ENCODE measurements at places on chromosomes 16 and 17. TPM values are rescaled to one million over a fixed set of nuclear protein-coding genes. Genes with fewer than 3 reads are reported as not detected.

GRCh38 chr17:19445105-19445504 is 34.1 kb downstream of the RNF112 start:
- H3K27ac ChIP-seq: no peak overlapping the region
- H3K4me3 ChIP-seq: no peak overlapping the region
- DNase-seq: no peak

DNA sequence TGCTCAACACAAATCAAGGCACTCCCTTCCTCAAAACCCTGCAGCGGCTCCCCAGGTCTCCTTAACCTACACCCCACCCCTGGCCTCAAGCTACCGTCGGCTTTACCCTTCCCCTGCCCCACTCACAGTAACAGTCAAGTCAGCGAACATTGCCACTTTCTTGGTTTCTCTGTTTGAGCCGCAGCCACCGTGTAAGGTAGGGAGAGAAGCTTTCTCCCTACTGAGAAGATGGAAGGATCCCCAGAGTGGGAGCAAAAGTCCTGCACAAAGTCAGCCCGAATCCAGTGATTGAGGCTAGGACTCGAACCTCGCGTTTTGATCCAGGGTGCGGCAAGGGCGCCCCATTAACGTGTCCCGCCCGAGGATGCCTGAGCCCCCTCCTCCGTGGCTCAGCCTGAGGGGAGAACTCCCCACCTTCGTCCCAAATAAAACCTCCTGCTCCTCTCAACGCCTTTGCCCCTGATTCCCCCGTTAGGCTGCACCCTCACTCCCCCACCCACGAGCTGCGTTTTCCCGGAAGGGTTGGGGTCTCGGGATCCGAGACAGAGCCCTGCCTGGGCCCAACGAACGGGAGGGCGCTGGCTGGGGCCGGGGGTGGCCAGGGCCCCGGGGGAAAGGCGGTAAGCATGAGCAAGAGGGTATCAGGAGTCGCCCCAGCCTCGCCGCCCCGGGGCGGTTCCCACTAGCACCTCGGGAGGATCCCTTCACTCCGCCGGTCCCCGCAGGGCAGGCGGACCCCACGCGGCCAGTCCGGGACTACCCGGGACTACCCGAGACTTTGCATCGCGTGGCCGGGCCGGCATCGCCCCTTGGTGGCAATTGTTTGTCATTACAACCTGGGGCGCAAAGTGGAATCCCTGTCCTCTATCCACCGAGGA is 9.9 kb upstream of the NAGS start:
- no peaks in the 10 kb centered on the region for H3K36me3 ChIP-seq
- no peak overlapping the region for H3K27ac ChIP-seq
- peak; percentile 71 for DNase-seq
- H3K4me3 ChIP-seq: no peak overlapping the region

DNA sequence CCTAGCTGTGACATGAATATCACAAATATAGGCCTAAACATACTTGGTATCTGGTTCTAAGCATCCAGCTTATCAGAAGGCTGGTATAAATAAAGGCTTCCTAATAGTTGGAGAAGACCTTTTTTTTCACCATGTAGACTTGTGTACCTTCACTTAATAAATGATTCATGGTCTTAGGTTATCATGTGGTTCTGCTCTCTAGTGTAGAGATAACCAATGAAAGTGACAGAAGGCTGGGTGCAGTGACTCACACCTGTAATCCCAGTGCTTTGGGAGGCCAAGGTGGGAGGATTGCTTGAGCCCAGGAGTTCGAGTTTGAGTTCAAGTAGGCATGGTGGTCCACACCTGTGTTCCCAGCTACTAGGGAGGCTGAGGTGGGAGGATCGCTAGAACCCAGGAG is 3.1 kb downstream of the DDX19A start:
- H3K4me3 ChIP-seq: no peak overlapping the region
- peaks cover 10% of the 10 kb centered on the region for H3K4me1 ChIP-seq
- no peaks in the 10 kb centered on the region for H3K27me3 ChIP-seq
- H3K27ac ChIP-seq: no peak overlapping the region
- H3K36me3 ChIP-seq: peaks cover 7% of the 10 kb centered on the region

The FLYWCH2 gene
- 26.3 TPM for total RNA-seq

The TMEM88 gene
- 11.3 TPM for total RNA-seq

DNA sequence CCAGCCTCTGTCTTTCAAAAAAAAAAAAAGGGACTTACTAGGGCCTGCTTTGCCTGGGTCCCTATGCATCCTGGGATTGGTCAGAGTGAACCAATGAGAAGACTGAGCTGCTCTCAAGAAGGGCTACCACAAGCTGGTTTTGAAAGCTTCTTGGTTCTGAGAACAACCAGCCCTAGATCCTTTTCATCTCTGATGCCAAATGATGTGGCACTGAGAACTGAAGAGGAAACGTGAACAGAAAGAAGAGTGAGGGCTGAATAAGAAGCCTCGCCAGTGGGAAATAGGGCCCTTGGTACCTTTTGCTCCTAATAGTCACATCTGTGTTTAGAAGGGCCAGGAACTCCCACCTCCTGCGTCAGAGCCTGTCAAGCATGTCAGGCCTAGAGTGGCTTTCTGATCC is 10.7 kb downstream of the TACO1 start:
- no peak overlapping the region for H3K27ac ChIP-seq
- no peaks in the 10 kb centered on the region for H3K4me1 ChIP-seq
- H3K36me3 ChIP-seq: peaks cover 1% of the 10 kb centered on the region
- H3K4me3 ChIP-seq: no peak overlapping the region

The NPIPA3 gene
- total RNA-seq: 1.3 TPM

The COG4 gene
- 75.9 TPM for total RNA-seq

GRCh38 chr17:4739122-4740024 is at the start of the genes CXCL16 and ZMYND15:
TSS of gene CXCL16 (minus strand) at chr17:4739928. CDS start at chr17:4739339, 589 bp downstream.
TSS of gene ZMYND15 (plus strand) at chr17:4739833. CDS start at chr17:4740549, 716 bp downstream.
- no peaks in the 10 kb centered on the region for H3K36me3 ChIP-seq
- peak within 1 kb of the TSS; percentile 70 for H3K4me3 ChIP-seq
- peaks cover 6% of the 10 kb centered on the region for H3K4me1 ChIP-seq
- peaks cover 80% of the 10 kb centered on the region for H3K27me3 ChIP-seq
- peak; percentile 51 for DNase-seq

- H3K4me1 ChIP-seq: peaks cover 36% of the 10 kb centered on the region
- DNase-seq: no peak
- H3K4me3 ChIP-seq: peak overlapping the region; percentile 80
These were observed 1.8 kb downstream of the ZNRF1 start for GRCh38 chr16:75000481-75001081.

- H3K36me3 ChIP-seq: peaks cover 23% of the 10 kb centered on the region
- H3K27ac ChIP-seq: no peak overlapping the region
- H3K4me3 ChIP-seq: no peak overlapping the region
- no peak for DNase-seq
- no peaks in the 10 kb centered on the region for H3K27me3 ChIP-seq
These were observed 15.7 kb upstream of the MRC2 start for GRCh38 chr17:62611728-62612127.

The OR2C1 gene
- total RNA-seq: 0.19 TPM

DNA sequence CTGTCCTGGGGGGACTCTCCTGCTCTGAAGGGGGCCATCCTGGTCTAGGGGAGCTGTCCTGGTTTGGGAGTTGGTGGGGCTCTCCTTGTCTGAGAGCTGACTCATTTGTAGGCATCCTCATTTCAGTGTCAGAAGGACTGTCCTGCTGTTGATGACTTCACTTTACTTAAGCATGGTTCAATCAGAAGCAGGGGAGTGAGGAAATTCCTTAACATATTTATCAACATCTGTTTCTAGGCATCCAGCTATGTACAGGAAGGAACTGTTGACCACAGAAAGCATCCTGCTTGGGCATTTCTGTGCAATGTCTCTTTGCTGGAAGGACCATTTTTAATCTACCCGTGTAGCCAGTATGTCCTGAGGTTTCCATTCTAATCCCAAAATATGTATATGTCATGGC is 502.7 kb upstream of the HSBP1 start:
- no peak for DNase-seq
- H3K4me1 ChIP-seq: peaks cover 1% of the 10 kb centered on the region
- H3K27ac ChIP-seq: no peak overlapping the region
- H3K4me3 ChIP-seq: no peak overlapping the region

DNA sequence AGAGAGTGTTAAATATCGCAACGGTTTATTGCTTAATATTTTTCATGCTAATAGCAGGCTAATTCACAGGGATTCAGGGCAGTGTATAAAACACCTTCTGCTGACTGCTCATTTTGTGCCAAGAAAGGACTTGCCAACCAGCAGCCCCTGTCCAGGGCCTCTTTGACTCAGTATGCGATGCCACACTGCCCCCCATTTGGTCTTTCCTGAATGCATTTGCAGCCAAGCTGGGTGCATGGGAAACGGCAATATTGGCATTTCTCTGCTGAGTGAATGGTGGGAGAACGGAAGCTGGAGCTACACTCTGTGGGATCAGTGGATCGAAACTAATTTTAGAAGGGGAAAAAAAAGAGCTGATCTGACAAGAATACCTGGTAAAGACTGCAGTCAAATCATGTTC is 152.9 kb upstream of the C16orf82 start:
- no peaks in the 10 kb centered on the region for H3K36me3 ChIP-seq
- H3K27ac ChIP-seq: no peak overlapping the region
- no peaks in the 10 kb centered on the region for H3K4me1 ChIP-seq
- no peak for DNase-seq
- peaks cover 7% of the 10 kb centered on the region for H3K27me3 ChIP-seq
- no peak overlapping the region for H3K4me3 ChIP-seq

The CAMKK1 gene
- total RNA-seq: 3.3 TPM

- no peaks in the 10 kb centered on the region for H3K27me3 ChIP-seq
- no peak overlapping the region for H3K27ac ChIP-seq
- no peaks in the 10 kb centered on the region for H3K36me3 ChIP-seq
- no peaks in the 10 kb centered on the region for H3K4me1 ChIP-seq
These were observed 93.4 kb upstream of the TNRC6A start for GRCh38 chr16:24635900-24636610.

- H3K27ac ChIP-seq: no peak overlapping the region
- no peak overlapping the region for H3K4me3 ChIP-seq
- no peaks in the 10 kb centered on the region for H3K36me3 ChIP-seq
- H3K4me1 ChIP-seq: peaks cover 3% of the 10 kb centered on the region
These were observed 19.7 kb upstream of the SLC47A1 start for GRCh38 chr17:19513897-19514488.

DNA sequence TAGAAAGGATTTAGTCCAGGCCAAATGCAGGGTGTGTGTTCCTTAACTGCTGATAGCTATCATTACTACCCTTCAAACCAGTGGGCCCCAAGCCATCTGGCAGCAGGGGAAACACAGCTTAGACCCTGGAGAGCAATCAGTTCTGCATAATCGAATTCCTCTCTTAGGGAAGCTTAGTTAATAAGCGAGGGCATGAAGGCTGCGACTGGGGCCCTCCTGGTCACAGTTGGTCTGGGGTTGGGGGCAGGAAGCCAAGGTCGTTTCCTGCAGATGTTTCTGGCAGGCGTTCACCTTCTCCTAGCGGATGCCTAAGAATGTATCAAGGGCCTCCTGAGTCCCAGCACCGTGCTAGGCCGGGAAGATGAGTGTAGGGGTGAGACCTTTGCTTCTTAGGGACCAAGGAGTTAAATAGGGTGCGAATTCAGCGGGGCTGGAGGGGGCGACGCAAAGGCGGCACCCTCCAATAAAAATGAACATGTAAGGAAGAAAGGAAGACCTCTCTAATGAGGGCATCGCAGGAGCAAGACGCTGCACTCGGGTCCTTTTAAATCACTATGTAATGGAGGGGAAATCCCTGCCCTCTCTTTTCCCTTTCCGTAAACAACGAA is 16.5 kb upstream of the EEF2K start:
- H3K4me1 ChIP-seq: peaks cover 11% of the 10 kb centered on the region
- peak overlapping the region; percentile 76 for H3K27ac ChIP-seq

- peaks cover 6% of the 10 kb centered on the region for H3K4me1 ChIP-seq
- H3K27ac ChIP-seq: no peak overlapping the region
- DNase-seq: no peak
- no peaks in the 10 kb centered on the region for H3K27me3 ChIP-seq
- no peak overlapping the region for H3K4me3 ChIP-seq
- no peaks in the 10 kb centered on the region for H3K36me3 ChIP-seq
These were observed 98.6 kb upstream of the AXIN2 start for GRCh38 chr17:65660078-65660477.

GRCh38 chr16:16956376-16956775 is 514.4 kb downstream of the XYLT1 start:
- H3K27me3 ChIP-seq: no peaks in the 10 kb centered on the region
- no peak overlapping the region for H3K27ac ChIP-seq
- DNase-seq: no peak
- H3K36me3 ChIP-seq: no peaks in the 10 kb centered on the region

GRCh38 chr17:35614810-35615209 is 27.7 kb downstream of the AP2B1 start:
- no peak for DNase-seq
- H3K27me3 ChIP-seq: no peaks in the 10 kb centered on the region
- H3K36me3 ChIP-seq: peaks cover under 1% of the 10 kb centered on the region
- H3K4me1 ChIP-seq: no peaks in the 10 kb centered on the region
- no peak overlapping the region for H3K27ac ChIP-seq
- H3K4me3 ChIP-seq: no peak overlapping the region

GRCh38 chr17:57902117-57902799 is 52.4 kb upstream of the MRPS23 start:
- no peaks in the 10 kb centered on the region for H3K27me3 ChIP-seq
- no peaks in the 10 kb centered on the region for H3K36me3 ChIP-seq
- no peak for DNase-seq
- peak overlapping the region; percentile 93 for H3K27ac ChIP-seq
- no peak overlapping the region for H3K4me3 ChIP-seq

DNA sequence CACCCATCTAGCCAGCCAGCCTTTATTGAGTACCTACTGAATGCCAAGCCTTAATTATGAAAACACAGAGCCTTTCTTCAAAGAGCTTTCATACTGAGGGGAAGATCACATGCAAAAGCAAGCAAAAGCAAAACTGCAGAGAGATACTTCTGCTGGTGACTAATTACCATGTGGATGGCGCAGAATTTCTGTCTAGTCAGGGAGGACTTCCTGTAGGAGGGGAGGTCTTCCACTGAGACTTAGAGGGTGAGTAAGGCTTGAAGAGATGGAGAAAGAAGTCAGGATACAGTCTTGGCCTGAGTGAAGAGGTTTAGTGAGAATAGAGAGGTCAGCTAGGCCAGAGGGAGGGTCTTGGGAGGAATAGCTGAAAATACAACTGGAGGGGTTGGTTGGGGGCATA is 53.9 kb upstream of the CCL2 start:
- peaks cover 30% of the 10 kb centered on the region for H3K27me3 ChIP-seq
- H3K4me3 ChIP-seq: no peak overlapping the region
- H3K4me1 ChIP-seq: no peaks in the 10 kb centered on the region
- no peak overlapping the region for H3K27ac ChIP-seq

GRCh38 chr17:58306131-58306951 is 22.3 kb downstream of the TSPOAP1 start:
- no peak overlapping the region for H3K4me3 ChIP-seq
- peak; percentile 5 for DNase-seq
- peak overlapping the region; percentile 5 for H3K27ac ChIP-seq
- no peaks in the 10 kb centered on the region for H3K36me3 ChIP-seq

- H3K27ac ChIP-seq: no peak overlapping the region
- peaks cover 4% of the 10 kb centered on the region for H3K4me1 ChIP-seq
- no peaks in the 10 kb centered on the region for H3K27me3 ChIP-seq
- DNase-seq: no peak
- H3K36me3 ChIP-seq: peaks cover 7% of the 10 kb centered on the region
These were observed 18.0 kb upstream of the SPATA32 start for GRCh38 chr17:45279898-45280297.

- H3K36me3 ChIP-seq: no peaks in the 10 kb centered on the region
- peaks cover 53% of the 10 kb centered on the region for H3K4me1 ChIP-seq
- H3K4me3 ChIP-seq: peak overlapping the region; percentile 86
- DNase-seq: no peak
These were observed 1.1 kb upstream of the KIFC3 start for GRCh38 chr16:57803134-57803990.

GRCh38 chr17:30476726-30477082 is 504 bp upstream of the GOSR1 start:
- no peak for DNase-seq
- peak overlapping the region; percentile 95 for H3K4me3 ChIP-seq
- H3K27ac ChIP-seq: peak overlapping the region; percentile 99
- peaks cover 9% of the 10 kb centered on the region for H3K4me1 ChIP-seq
- H3K36me3 ChIP-seq: peaks cover 3% of the 10 kb centered on the region
- peaks cover 9% of the 10 kb centered on the region for H3K27me3 ChIP-seq
